Muscle of leg (tissue), 16 donors: ENCODE measurements at places on chromosomes 2 and 18. TPM values are rescaled to one million over a fixed set of nuclear protein-coding genes. Genes with fewer than 3 reads are reported as not detected.

DNA sequence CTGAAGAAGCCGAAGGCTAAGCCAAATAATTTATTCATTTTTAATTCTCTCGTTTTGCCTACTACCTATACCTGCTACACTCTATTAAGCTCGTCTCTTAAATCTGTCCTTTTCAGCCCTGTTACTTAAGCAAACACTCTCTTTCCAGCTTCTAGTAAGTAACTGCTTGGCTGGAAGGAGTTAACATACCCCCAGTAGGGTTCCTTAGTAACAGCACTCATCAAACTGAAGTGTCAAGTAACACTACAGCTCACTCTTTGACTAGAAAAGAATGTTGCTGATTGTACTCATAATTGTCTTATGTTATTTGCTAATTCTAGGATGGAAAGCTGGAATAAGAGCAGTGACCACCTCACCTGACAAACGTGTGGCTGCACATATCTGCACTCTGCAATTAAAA, 120.0 kb upstream of the SCN7A start:
- DNase-seq = no peak

DNA sequence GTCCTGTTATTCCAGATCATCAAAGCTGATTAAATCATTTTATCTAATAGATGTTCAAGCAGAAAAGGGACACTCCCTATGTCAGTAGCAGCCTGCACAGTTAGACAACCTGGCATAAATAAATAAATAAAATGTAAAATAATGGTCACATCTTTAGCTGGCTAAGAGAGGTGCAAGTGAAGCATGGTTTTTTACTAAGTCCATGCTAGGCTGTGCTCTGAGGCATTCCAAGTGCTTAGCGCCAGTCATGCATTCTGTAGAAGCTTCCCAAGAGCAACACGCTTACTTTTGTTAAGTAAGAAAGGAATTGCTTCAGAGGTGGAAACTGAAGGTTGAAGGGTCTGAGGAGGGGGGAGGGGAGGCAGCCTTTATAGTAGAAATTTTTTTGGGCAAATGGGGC, 351.2 kb downstream of the CDH2 start:
- DNase-seq = no peak

GRCh38 chr18:45828917-45829811, 3.7 kb downstream of the SIGLEC15 start:
- peak; percentile 31 for DNase-seq

- DNase-seq = peak; percentile 61
Measured at GRCh38 chr2:40230707-40231432, 221.0 kb downstream of the SLC8A1 start.

TTLL4 gene
- 9.7 TPM for total RNA-seq

DNA sequence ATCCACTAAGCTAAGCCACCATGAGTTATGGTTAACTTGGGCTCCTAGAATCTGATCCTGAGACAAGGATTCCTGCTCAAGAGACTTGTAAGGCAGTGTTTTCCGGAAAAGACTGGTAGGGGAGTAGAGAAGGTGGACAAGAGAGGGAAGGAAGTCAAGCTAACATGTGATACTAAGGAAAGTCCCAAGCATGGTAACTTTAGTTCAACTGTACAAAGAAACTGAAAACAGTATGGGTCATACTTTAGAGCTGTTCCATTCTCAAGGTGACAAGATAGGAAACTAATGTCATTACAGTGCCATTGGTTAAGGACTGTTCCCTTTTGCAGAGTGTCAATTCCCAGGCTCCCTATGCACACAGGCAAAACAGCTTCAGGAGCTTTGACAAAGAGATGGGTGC, 5.8 kb downstream of the MYO5B start:
- no peak for DNase-seq

- no peak for DNase-seq
Measured at GRCh38 chr18:44842588-44843412, 162.1 kb downstream of the SETBP1 start.

DNA sequence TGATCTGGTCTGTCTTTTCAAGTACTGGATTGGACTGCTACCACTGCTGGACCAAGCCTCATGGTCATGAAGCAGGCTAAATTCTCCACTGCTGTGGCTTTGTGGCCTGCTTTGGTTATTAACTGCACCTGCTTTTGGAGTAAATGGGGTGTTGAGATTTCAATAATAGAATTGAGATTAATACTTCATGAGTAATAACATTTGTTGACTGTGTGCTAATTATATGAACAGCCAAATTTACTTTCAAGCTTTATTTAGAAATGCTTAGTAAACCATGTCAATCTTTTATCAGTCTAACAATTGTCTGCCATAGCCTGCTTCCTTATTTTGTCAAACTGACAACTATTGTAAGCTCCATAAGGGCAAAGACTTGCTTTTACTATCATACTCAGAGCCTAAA, 27.4 kb upstream of the MTIF2 start:
- no peak for DNase-seq

ALK gene
- 0.04 TPM for total RNA-seq

POTEC gene
- not detected for total RNA-seq

GRCh38 chr2:74499267-74499939, at the start of gene LBX2:
Gene LBX2 (minus strand): TSS chr2:74499603. CDS start chr2:74499537, 66 bp downstream.
- DNase-seq = peak; percentile 58

DNA sequence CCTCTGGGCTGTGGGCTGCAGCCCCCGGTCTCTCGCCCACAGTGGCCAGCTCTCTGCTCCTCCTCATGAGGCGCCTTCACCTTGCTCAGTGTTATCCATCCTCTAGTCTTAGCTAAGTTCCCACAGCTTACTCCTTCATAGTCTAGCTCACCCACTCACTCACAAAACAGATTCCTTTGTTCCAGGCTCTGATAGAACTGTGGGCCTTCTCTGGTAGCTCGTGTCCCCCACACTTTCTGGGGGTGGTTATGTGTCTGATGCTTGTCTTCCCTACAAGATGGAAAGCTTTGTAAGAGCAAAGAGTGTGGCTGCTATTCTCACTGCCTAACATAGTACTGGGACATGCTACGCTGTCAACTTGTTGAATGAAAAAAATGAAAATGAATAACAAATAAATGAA, 135.8 kb downstream of the EN1 start:
- no peak for DNase-seq

DNA sequence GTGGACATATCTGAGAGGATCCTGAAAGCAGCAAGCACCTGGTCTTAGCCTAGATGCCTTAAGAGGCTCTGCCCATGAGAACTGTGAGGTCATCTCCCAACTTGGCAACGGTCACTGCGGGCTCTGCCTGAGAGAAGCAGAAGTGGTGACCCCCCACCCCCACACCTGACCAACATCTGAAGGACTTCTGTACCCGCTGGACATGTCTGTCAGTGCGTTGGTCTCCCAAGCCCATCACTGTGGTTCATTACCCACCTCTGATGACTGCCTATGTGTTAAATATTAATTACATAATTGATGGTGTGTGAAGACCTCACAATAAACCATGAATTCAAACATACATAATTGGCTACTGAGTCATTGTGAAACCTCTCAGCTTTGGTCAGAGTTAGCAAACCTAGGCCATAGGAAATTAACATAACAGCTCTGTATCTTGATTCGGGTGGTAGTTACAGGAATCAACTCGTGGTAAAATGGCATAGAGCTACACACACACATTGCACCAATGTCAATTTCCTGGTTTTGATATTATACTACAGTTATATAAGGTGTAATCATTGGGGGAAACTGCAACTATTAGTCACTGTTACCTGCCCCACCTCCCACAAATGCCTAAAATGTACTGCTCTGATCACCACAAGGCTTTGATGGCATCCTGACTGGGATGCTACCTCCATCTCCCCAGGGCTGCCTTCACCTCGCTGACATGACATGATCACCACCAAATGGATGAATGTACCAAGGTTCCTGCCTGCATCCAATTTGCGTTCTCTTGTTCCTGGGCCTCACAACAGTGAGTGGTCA, 4.3 kb upstream of the GALNT1 start:
- DNase-seq = no peak

C2orf81 gene
- total RNA-seq = 1.4 TPM

GRCh38 chr18:21914739-21915319, 174.2 kb downstream of the MIB1 start:
- peak; percentile 31 for DNase-seq

CDH2 gene
- total RNA-seq = 3.3 TPM

SNTG2 gene
- 0.31 TPM for total RNA-seq

ADGRF3 gene
- total RNA-seq = 0.31 TPM

- DNase-seq = no peak
Measured at GRCh38 chr2:54650612-54651011, 72.8 kb upstream of the EML6 start.

DNA sequence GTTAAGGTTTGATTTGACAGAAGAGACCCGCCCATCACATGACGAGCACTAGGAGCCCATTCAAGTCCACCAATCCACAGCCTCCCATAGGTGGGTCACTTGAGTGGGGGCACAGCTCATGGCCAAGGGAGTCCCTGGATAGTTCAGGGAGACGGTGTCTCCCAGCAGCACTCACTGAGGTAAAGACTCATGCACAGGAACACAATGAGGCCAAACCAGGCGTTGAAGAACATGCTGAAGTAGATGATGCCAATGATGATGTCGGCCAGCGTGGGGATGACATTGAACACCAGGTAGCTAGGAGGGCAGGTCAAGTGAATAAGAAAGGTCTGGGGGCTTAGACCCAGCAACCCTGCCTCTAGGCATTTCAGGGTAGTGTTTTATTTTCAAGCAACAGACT, 4.0 kb downstream of the ABCB6 start:
- DNase-seq = no peak

- peak; percentile 73 for DNase-seq
Measured at GRCh38 chr2:46984642-46985476, 69.3 kb upstream of the MCFD2 start.

KLF7 gene
- 9.6 TPM for total RNA-seq

- DNase-seq = peak; percentile 86
Measured at GRCh38 chr18:995629-996028, 91.0 kb downstream of the ADCYAP1 start.

LRP2 gene
- 0.13 TPM for total RNA-seq

DNA sequence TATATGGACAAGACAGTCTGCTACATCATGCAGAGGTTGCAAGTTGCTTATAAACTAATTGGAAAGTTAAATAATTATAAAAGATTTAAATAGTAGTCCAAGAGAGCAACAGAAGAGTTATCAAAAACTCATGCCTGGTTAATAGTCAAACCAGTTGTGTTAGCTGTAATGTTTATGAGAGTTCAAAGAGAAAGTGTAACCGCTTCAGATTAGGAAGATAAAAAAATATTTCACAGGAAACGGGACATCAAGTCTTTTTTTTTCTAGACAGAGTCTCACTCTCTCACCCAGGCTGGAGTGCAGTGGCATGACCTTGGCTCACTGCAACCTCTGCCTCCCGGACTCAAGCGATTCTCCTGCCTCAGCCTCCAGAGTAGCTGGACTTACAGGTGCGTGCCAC, 34.6 kb upstream of the RNF125 start:
- DNase-seq = no peak

- no peak for DNase-seq
Measured at GRCh38 chr18:12585218-12585617, 72.7 kb downstream of the SPIRE1 start.

GRCh38 chr18:51531501-51531900, 334.0 kb upstream of the MEX3C start:
- DNase-seq = no peak
